ENCODE measurements at places on chromosomes 4 and X.

DNA sequence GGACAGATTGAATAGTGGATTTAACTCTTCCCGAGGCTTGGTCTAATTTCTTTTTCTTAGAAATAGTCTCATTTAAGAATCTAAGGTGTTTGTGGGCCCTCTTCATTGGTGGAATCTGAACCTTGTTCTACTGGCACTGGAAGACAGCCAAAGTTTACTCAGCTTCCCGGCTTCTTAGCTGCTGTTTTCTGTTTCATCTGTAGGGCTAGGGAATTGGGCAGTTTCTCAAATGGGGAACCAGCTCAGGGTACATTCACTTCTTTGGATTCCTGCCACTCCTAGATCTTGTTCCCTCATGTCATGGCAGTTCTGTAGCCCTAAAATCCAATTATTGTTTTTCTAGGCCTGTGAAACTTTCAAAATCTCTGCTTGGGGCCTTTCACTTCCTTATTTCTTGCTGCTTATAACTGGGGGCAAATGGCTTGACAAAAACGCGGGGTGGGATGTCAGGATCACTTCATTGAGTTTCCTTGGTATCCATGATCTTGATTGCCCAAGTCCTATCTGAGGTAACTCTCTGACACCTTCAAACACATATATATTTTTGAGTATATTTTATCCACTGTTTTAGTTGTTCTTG lies 985.0 kb downstream of the C4orf33 start:
- DNase-seq = no peak

DNA sequence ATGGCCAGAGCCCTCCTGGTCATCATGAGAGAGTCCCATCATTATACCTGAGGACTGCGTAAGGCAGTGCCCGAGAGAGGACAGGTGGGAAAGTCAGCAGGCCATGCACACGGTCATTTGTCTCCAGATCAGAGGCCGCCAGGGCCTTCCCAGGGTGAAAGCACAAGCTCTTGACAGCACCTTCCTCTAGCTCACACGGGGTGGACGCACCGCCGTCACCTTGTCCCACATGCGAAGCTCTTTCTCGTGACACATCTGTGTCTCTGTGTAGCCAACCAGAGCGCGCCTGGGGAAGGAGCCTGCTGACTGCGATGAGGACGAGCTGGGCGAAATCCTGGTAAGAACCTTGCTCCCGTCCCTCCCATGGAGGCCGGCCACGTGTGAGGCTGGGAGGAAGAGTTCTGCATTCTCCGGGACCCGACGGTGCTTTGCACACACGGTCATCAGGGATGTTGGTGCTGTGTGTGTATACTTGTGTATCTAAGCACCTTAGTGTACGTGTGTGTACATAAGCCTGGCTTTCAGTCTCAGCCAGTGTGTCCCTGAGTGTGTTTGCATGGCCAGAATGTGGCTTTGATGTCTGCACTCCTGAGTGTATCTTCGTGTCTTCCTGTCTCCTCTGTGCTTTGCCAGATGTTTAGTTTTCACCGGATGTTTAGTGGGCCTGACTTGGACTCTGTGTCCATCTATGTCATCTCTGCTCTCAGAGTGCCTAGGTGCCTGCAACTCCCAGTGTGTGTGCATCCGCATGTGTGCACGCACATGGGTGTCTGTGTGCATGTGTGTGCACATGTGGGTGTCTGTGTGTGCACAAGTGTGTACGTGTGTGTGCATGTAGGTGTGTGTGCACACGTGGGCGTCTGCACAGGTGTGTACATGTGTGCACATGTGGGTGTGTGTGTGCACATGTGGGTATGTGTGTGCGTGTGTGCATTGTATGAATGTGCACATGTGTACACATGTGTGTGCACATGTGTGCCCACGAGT lies 15.1 kb downstream of the ATP5ME start:
- no peak for DNase-seq

- peak; percentile 94 for DNase-seq
These were observed 56.0 kb downstream of the TMEM131L start for GRCh38 chr4:153521999-153522801.

- no peak for DNase-seq
These were observed 41.1 kb upstream of the STIM2 start for GRCh38 chr4:26819478-26820095.

DNA sequence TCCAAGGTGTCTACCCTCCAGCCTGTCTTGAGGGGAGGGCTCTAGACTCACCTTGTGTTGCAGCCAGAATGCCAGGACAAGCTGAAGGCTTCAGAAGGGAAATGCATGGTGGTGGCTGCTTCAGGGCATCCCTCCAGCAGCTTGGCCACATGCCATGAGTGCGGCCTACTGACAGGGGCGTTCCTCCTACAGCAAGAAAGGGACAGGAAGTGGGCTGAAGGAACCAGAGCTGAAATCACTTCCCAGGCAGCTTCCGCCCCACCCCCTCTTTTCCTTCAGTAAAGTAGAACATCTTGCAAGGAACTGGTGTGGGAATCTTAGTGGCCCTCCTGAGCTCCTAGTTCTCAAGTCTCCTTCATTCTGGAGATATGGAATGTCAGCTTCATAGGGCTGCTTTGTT lies 167.5 kb upstream of the DGKK start:
- peak; percentile 8 for DNase-seq

- DNase-seq = no peak
These were observed 15.0 kb upstream of the SLC25A5 start for GRCh38 chrX:119453202-119453601.

DNA sequence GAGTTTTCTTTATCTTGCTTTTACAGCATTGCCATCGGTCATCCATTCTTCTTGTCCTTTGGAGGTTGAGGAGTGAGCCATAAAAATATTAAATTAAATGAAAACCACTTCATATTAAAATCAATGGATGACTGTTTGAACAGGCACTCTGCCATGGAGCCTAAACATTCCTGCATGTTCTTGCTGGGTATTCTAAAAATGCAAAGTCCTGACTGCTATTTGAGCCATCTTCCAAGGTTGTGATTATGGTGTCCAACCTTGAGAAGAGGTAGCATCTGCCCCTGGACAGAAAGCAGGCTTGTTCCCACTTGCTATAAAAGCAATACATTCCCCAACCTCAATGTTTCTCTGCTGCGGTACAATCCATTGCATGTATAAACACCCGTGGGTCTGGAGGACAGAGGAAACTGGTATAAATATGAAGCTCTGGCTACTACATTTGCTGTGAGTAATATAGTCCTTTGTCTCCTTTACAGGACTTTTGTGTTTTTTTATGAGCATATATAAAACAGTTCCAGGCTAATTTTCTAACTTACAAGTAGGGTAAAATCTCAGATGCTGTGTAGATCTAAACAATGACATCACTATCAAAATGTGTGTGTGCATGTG lies 70.9 kb upstream of the FAT4 start:
- no peak for DNase-seq

DNA sequence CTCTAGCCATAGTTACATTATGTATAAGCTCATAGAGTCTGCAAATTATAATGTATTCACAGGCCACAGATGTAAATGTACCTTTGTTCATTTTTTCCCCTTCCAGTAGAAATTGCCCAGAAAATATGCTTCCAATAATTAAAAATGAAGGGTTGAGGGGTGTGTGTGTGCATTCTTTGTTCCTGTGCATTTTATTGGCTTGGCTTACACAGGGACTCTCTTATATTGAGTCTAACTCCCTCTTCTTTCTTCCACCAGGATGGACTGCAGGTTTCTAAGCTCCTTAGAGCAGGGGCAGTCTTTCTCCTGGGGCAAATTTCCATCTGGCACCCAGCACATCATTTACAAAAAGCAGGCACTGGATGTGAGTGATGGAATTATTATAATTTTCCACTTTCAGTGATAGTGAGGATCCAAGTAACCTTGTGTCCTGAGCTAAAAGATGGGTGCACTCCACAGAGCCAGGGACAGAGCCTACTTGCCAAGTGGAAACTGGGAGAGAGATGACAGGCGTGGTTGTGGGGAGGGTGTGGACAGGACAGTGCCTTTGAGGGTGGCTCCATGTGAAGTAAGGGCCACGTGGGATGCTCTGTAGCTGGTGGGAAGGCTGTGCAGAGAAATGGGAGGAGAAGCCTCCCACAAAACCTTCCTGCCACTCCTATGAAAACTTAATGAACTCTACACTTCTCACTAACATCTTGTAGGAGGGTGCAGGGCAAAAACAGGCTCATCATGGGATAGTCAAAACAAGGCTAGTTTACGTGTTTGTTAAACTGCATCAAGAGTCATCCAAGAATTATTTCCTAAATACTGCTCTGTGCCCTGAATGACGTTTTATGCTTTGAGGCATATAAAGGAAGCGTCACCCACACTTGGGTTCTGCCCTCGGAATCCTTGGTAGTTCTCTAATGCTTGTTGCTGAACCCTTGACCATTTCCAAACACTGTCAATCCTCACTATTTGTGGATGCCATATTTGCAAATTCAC lies 16.0 kb downstream of the IGFBP7 start:
- no peak for DNase-seq

- no peak for DNase-seq
These were observed 14.6 kb downstream of the NDUFB11 start for GRCh38 chrX:47129899-47130358.

- no peak for DNase-seq
These were observed 56.7 kb upstream of the ENPP6 start for GRCh38 chr4:184274286-184274951.

DNA sequence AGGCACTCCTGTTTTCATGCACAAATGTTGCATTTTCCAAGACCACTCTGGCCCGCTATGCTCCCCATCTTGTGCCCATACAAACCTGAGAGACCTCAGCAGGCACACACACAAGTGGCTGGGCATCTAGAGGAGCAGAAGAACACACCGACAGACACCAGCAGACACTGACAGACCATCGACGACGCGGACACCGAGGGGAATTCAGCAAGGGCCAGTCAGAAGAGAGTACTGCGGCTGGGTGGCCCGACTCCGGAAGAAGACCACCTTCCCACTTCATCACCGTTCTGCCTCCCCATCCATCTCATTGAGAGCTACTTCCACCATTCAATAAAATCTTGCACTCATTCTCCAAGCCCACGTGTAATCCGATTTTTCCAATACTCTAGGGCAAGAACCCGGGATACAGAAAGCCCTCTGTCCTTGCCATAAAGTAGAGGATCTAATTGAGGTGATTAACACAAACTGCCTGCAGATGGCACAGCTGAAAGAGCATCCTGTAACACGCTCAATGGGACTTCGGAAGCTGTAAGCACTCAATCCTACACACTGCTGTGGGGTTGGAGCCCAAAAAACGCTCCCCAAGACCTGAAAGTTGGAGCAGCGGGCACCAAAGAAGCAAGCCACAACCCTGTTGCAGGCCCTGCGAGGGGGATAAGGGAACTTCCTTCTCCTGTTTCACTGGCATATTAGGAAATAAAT lies 780.9 kb downstream of the ARAP2 start:
- DNase-seq = no peak

- no peak for DNase-seq
These were observed at the start of gene CT83 for GRCh38 chrX:116462822-116463221. CT83 (minus strand) TSS chrX:116462976; CDS start chrX:116462856, 120 bp downstream.

GRCh38 chr4:152951348-152951747 lies 15.2 kb downstream of the FHDC1 start:
- no peak for DNase-seq

- DNase-seq = no peak
These were observed 13.2 kb downstream of the MAGED2 start for GRCh38 chrX:54820737-54821136.

DNA sequence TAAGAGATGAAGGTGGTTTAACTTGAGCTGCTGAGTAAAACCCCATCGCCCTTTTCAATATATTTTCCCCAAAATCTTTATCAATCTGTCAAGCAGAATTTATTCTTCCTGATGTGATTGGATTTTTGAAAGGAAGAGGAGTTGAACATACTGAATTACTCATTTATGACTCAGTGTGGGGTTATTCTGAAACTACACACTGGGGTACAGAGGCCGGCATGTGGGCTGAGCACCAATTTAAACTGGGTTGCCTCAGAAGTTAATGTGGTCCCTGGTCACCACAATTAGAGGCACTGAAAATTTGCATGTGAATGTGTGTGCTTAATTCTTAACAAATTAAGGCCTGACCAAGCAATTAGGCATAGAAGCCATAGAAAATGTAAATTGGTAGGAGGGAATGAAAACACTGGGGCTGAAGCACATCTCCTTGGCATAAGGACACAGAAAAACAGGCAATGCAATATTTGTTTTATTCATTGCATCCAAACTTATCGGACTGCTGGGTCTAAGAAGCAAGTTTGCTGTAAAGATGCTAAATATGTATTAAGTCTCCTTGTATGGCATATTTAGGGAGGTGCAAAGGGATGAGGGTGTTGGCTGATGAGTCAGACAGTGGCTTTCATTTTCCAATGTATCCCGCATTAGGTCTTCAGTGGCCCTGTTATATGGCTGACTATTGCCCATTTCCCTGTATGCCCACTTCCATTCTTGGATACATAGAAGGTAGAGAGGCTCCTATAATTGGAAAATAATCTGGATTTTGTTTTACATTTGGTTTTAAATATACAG lies 170.9 kb downstream of the IL15 start:
- no peak for DNase-seq

GRCh38 chr4:70691661-70692060 lies 3.3 kb downstream of the UTP3 start:
- no peak for DNase-seq

GRCh38 chr4:113675731-113676697 lies 85.5 kb downstream of the CAMK2D start:
- DNase-seq = no peak

- no peak for DNase-seq
These were observed 5.3 kb upstream of the OTC start for GRCh38 chrX:38347136-38347535.

GRCh38 chr4:181998398-181999295 lies 244.6 kb upstream of the TENM3 start:
- DNase-seq = no peak

DNA sequence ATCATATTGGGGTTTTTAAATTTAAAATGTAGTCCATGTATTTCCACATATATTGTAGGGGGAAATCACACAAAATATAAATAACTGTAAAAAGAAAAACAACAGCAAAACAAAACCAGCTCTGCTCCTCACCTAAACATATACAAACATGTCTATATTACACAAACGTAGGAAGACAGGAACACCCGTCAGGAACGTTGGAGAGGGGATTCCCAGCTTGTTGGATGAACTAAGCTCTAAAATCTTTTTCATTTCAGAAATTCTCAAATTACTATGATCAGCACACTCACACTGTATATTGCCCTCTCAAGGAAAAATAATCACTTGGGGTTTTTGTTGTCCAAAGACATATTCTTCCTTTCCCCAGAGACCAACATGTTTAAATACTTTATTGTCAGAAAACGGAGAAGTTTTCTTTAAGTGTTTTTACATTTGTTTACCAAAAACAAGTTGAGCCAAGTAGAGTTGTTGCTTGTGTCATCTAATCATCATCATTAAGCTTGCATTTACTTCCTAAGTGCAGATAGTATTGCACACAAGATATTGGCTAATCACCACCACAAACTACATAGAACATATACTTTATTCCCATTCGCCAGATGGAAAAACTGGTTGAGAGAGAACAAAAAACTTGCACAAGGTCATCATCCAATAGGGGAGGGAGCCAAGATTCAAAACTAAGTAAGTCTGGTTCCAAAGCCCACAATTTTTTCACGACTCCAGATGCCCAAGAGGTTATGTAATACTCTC lies 2.4 kb upstream of the TLR10 start:
- no peak for DNase-seq

DNA sequence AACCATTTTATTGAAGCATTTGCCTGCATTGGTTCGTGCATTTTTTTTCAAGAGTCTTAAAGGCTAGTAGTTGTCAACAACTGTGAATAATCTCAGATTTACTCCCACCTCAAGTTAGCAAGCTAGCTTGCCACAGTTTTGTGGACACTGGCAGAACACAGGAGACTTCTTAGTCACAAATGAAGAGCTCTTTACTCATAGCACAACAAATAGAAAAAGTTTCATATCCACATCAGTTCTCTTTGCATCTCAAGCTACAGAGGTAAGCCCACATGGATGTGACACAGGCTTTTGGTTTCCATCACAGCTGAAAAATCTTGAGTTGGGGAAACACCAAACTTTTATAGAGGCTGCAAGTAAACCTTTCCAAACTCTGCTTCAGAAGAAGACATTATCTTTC lies 2315.7 kb upstream of the TENM3 start:
- no peak for DNase-seq
